Natural killer cell (primary cell): ENCODE measurements at places on chromosomes 6 and 20. TPM values are rescaled to one million over a fixed set of nuclear protein-coding genes. Genes with fewer than 3 reads are reported as not detected.

Gene CALHM4
- not detected for total RNA-seq

Gene SPATA25
- total RNA-seq: 1.2 TPM

Gene SLX4IP
- total RNA-seq: 5.5 TPM

Gene CD93
- total RNA-seq: 8.0 TPM

Gene ENPP3
- 1.8 TPM for total RNA-seq

Gene SIRPA
- total RNA-seq: 1.3 TPM

Gene ULBP2
- 0.98 TPM for total RNA-seq

Gene BPIFA1
- not detected for total RNA-seq

Gene PTPRK
- 0.95 TPM for total RNA-seq

GRCh38 chr20:34525709-34526416 lies 9.6 kb downstream of the DYNLRB1 start:
- H3K27ac ChIP-seq: no peak overlapping the region
- H3K36me3 ChIP-seq: peaks cover 47% of the 10 kb centered on the region
- no peaks in the 10 kb centered on the region for H3K27me3 ChIP-seq
- H3K4me3 ChIP-seq: no peak overlapping the region
- H3K4me1 ChIP-seq: peaks cover 29% of the 10 kb centered on the region

DNA sequence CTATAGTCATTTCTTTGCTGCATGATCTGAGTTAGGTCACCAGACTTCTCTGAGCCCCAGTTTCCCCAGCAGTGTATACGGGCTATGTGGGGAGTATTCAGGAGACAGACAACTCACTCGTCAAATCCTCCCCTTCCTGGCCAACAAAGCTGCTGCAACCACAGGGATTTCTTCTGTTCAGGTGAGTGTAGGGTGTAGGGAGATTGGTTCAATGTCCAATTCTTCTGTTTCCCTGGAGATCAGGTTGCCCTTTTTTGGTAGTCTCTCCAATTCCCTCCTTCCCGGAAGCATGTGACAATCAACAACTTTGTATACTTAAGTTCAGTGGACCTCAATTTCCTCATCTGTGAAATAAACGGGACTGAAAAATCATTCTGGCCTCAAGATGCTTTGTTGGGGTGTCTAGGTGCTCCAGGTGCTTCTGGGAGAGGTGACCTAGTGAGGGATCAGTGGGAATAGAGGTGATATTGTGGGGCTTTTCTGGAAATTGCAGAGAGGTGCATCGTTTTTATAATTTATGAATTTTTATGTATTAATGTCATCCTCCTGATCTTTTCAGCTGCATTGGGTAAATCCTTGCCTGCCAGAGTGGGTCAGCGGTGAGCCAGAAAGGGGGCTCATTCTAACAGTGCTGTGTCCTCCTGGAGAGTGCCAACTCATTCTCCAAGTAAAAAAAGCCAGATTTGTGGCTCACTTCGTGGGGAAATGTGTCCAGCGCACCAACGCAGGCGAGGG lies 594 bp upstream of the CDKN1A start:
- no peak overlapping the region for H3K4me3 ChIP-seq
- H3K36me3 ChIP-seq: no peaks in the 10 kb centered on the region
- H3K27me3 ChIP-seq: peaks cover 5% of the 10 kb centered on the region

- no peaks in the 10 kb centered on the region for H3K27me3 ChIP-seq
- no peak overlapping the region for H3K4me3 ChIP-seq
- no peaks in the 10 kb centered on the region for H3K36me3 ChIP-seq
- no peaks in the 10 kb centered on the region for H3K4me1 ChIP-seq
- no peak for DNase-seq
Measured at GRCh38 chr6:164359036-164359435, 944.5 kb downstream of the QKI start.

GRCh38 chr20:17875981-17876385 lies 92.6 kb downstream of the SNX5 start:
- H3K4me3 ChIP-seq: no peak overlapping the region
- no peak for DNase-seq
- no peaks in the 10 kb centered on the region for H3K27me3 ChIP-seq
- no peak overlapping the region for H3K27ac ChIP-seq
- H3K4me1 ChIP-seq: peaks cover 20% of the 10 kb centered on the region
- no peaks in the 10 kb centered on the region for H3K36me3 ChIP-seq

GRCh38 chr20:58645412-58645968 lies 5.6 kb upstream of the STX16 start:
- no peak overlapping the region for H3K4me3 ChIP-seq
- H3K36me3 ChIP-seq: no peaks in the 10 kb centered on the region
- no peak for DNase-seq
- peaks cover 5% of the 10 kb centered on the region for H3K4me1 ChIP-seq
- H3K27ac ChIP-seq: no peak overlapping the region
- no peaks in the 10 kb centered on the region for H3K27me3 ChIP-seq

- no peak for DNase-seq
- H3K36me3 ChIP-seq: no peaks in the 10 kb centered on the region
- no peaks in the 10 kb centered on the region for H3K4me1 ChIP-seq
- H3K4me3 ChIP-seq: no peak overlapping the region
- no peak overlapping the region for H3K27ac ChIP-seq
Measured at GRCh38 chr6:12331474-12331873, 41.3 kb downstream of the EDN1 start.

DNA sequence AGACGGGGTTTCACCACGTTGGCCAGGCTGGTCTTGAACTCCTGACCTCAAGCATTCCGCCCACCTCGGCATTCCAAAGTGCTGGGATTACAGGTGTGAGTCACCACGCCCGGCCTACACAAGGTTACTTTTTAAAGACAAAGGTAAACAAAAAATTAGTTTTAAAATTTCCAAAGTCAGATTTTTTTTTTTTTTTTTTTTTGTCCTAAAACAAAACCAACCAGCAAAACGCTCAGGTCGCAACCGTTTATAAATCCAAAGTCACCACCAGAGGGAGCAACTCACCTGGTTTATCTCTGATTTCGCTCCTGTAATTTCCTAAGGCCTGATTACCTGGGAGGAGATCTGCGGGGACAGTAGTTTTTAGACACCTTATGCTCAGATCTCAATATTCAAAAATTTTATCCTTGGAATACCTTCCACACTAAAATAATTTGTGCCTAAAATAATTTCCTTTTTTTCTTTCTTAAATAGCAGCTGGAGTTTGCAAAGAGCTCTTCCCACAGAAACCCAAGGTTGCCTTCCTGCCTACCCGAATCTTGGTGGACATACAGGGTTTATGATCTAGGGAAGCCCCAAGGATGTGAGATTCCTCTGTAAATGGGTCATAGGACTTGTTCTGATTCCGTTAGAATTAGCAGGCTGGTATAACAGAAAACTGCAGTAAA lies 19.8 kb upstream of the TREM1 start:
- no peak for DNase-seq
- no peaks in the 10 kb centered on the region for H3K36me3 ChIP-seq
- H3K4me3 ChIP-seq: no peak overlapping the region
- no peaks in the 10 kb centered on the region for H3K27me3 ChIP-seq
- H3K27ac ChIP-seq: no peak overlapping the region

- peaks cover 22% of the 10 kb centered on the region for H3K36me3 ChIP-seq
- peak overlapping the region; percentile 32 for H3K27ac ChIP-seq
- no peaks in the 10 kb centered on the region for H3K27me3 ChIP-seq
- no peak overlapping the region for H3K4me3 ChIP-seq
Measured at GRCh38 chr6:42010909-42011308, 39.4 kb upstream of the TAF8 start.

- H3K4me1 ChIP-seq: peaks cover 12% of the 10 kb centered on the region
- H3K4me3 ChIP-seq: no peak overlapping the region
- no peak overlapping the region for H3K27ac ChIP-seq
- no peak for DNase-seq
- no peaks in the 10 kb centered on the region for H3K36me3 ChIP-seq
Measured at GRCh38 chr6:150236114-150236513, 93.3 kb downstream of the PPP1R14C start.

DNA sequence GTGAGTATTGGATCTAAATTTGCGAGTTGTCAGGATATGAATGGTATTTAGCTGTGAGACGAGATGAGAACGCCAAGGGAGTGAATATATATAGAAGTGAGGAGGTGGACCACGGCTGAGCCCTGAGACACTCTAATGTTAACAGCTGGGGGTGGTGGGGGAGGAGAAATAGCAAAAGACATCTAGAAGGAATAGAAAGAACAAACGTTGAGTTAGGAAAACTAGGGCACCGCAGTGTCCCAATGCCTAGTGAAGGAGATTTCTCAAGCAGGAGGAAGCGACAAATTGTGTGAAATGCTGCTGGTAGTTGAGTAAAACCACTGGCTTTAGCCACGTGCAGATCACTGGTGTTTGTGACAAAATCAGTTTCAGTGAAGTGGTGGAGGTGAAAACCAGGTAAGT lies 56.9 kb downstream of the CD164 start:
- H3K27me3 ChIP-seq: no peaks in the 10 kb centered on the region
- peaks cover 13% of the 10 kb centered on the region for H3K4me1 ChIP-seq
- DNase-seq: no peak
- H3K27ac ChIP-seq: no peak overlapping the region
- H3K36me3 ChIP-seq: no peaks in the 10 kb centered on the region

DNA sequence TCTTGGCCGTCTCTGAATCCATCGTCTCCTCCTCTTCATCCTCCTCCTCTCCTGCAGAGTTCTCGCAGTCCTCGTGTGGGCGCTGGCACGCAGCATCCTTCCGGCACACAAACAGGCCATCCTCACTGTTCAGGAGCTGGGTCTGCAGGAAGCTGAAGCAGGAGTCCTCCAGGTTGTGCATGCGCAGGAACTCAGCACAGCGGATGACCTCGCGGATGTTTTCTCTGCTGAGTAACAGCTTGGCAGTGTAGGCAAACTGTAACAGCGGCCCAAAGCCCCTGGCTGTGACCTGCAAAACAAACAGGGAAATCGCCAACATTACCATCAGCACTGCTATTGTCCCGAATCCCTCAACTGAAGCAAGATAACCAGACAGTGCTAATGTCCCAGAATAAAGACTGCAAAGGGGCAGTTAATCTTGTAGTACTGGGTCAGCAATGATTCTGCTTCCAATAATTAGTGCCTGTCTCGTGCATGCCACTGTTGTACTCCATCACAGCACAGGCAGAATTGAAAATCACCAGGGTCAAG lies 57.4 kb downstream of the GJA10 start:
- peaks cover 26% of the 10 kb centered on the region for H3K36me3 ChIP-seq
- peak overlapping the region; percentile 57 for H3K27ac ChIP-seq
- H3K27me3 ChIP-seq: no peaks in the 10 kb centered on the region
- H3K4me1 ChIP-seq: peaks cover 49% of the 10 kb centered on the region
- no peak overlapping the region for H3K4me3 ChIP-seq

DNA sequence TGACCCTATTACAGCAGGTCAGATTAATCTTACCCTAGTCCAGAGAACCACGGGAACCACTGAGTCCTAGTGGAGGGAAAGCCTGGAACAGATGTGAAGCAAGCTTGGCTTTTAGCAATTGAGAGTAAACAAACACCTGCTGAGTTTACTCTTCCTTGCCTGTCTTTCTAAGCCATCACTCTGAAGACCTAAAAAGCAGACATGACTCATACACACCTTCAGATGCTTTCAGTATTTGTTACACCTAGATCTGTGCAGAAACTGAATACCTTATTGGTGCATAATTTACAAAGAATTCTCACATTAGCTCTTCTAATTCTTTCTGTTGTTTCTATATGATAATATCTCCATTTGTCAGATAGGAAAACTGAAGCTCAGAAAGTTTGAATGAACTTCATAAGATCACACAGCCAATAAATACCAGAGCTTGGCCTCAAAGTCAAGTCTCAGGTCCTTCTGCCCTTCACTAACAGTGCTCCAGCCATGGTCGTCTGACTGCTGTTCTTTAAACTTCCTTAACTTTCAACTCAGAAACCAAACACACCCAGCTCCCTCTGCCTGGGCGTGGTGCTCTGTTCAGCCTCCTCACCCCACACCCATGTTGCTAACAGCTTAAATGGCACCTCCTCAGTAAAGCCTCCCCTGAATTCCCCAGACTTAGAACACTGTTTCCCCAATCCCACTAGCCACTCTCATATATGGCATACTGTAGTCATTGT lies 8.6 kb upstream of the GABBR1 start:
- no peak for DNase-seq
- H3K4me3 ChIP-seq: no peak overlapping the region
- no peaks in the 10 kb centered on the region for H3K27me3 ChIP-seq
- no peaks in the 10 kb centered on the region for H3K36me3 ChIP-seq
- H3K4me1 ChIP-seq: no peaks in the 10 kb centered on the region
- no peak overlapping the region for H3K27ac ChIP-seq

- H3K4me1 ChIP-seq: no peaks in the 10 kb centered on the region
- no peaks in the 10 kb centered on the region for H3K36me3 ChIP-seq
- H3K27ac ChIP-seq: no peak overlapping the region
- no peak overlapping the region for H3K4me3 ChIP-seq
- no peak for DNase-seq
- no peaks in the 10 kb centered on the region for H3K27me3 ChIP-seq
Measured at GRCh38 chr6:100163035-100163434, 169.0 kb upstream of the MCHR2 start.

GRCh38 chr6:158029668-158030230 lies 48.1 kb downstream of the SYNJ2 start:
- no peak for DNase-seq
- H3K36me3 ChIP-seq: peaks cover 6% of the 10 kb centered on the region

GRCh38 chr20:59933296-59933848 lies at the start of gene SYCP2:
Gene SYCP2 (minus strand): TSS chr20:59933637. CDS start chr20:59922413, 11,224 bp downstream.
- H3K27ac ChIP-seq: peak within 1 kb of the TSS; percentile 49
- no peaks in the 10 kb centered on the region for H3K27me3 ChIP-seq
- H3K36me3 ChIP-seq: peaks cover 4% of the 10 kb centered on the region
- peak; percentile 58 for DNase-seq
- peak within 1 kb of the TSS; percentile 82 for H3K4me3 ChIP-seq

GRCh38 chr6:49333345-49334125 lies 129.5 kb downstream of the MMUT start:
- H3K4me3 ChIP-seq: no peak overlapping the region
- no peak for DNase-seq
- H3K27me3 ChIP-seq: no peaks in the 10 kb centered on the region
- no peaks in the 10 kb centered on the region for H3K4me1 ChIP-seq
- no peaks in the 10 kb centered on the region for H3K36me3 ChIP-seq

DNA sequence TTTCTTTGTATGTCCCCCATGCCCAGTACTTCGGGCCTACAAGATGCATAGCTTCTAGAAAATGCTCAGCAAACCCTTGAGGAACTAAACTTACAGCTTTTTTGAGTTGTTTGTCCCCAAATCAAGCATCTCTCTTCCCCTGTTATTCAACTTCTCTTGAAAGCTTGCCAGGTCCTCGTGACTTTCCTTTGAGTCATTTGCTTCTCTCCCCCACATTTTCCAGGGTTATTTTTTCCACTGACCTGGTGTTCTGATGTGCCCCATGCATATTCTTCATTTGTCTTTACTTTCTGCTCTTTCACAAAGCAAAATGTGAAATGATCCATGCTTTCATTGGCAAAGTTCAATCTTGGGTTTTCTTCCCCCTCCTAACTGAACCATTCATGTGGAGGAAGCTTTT lies 204.8 kb downstream of the TFAP2A start:
- H3K27me3 ChIP-seq: no peaks in the 10 kb centered on the region
- no peaks in the 10 kb centered on the region for H3K36me3 ChIP-seq
- no peak overlapping the region for H3K4me3 ChIP-seq
- DNase-seq: no peak
- H3K27ac ChIP-seq: no peak overlapping the region
